ENCODE measurements at places on chromosomes 5 and 9.

DNA sequence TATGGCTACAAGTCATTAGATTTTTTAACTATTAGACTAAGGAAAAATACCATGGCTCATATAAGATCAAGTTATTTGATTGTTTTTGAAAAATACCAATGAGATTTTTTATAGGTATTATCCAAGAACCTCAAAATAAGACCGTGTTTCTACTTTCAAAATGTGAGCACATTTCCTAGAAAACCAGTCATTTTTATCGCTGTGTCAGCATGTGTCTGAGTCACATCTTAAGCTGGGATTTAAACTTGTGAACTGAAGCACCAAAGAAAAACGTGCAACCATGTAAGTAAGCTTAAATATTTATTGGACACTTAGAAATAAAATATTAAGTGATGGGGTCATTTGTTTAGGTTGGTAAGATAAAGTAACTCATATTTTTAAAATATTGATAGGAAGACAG, 1676.0 kb upstream of the NUDT12 start:
- DNase-seq: no peak

DNA sequence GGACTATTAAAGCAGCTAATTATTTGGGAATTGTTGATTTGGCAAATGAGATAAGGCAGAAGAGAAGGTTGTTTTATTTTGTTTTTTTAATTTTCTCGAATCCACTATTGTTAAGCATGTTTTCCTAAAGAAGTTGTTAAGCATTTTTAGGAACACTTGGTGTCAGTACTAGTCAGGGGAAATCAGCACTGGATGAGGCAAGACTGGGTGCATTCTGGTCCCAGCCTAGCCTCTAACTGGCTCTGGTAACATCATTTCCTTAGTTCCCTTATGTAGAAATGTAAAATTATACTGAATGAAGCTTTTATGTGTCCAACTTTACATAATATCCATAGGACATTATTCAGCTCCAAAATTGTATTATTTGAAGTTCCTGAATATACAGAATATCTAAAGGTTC, 196.1 kb downstream of the PCSK5 start:
- no peak for DNase-seq

DNA sequence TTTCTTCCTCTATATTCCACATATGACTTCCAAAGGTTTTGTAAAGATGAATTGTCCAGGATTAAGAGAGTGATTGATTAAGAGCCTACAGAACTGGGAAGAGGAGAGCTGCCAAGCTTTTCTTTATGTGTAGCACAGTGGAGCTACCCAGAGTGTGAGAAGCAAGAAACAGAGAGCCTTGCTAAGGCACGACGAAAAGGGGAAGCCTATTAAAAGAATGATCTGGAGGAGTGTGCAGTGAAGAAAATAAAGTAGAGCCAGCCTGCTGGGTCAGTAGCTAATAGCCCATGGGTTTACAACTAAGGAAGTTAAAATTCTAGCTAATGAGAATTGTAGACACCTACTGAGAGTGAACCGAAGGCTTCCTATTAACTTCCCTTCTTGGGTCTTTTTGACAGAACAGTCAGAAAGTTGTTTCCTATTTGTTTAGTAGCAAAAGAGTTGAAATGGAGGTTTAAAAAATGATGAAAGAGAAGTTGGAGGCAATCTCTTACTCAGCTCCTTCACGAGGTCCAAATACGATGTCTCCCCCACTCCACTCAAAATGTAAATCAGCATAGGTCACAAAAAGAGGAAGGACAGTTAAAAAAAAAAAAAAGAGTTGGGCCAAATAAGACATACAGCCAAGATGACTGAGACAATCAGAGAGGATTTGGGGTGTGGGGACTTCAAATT, 957 bp upstream of the PRR16 start:
- no peak for DNase-seq

GRCh38 chr9:124489222-124489621, 18.0 kb downstream of the NR5A1 start:
- no peak for DNase-seq

DNA sequence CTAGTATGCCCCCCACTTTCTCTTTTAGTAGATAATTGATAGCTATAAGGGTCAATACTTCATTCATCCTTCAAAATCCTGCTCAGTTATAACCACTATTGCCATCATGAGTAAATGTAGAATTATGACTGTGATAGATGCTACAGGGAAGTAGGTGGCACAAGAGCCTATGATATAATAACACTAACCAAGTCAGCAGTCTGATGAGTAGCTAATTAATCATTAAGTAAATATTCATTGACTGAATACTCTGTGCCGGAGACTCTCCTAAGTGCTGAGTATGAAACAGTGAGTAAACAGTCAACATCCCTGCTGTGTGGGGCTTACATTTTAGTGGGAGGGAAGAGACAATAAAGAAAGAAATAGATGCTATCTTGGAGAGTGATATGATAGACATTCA, 430.3 kb upstream of the ZNF462 start:
- no peak for DNase-seq

GRCh38 chr9:34203992-34204635, 25.3 kb downstream of the UBAP1 start:
- DNase-seq: no peak

DNA sequence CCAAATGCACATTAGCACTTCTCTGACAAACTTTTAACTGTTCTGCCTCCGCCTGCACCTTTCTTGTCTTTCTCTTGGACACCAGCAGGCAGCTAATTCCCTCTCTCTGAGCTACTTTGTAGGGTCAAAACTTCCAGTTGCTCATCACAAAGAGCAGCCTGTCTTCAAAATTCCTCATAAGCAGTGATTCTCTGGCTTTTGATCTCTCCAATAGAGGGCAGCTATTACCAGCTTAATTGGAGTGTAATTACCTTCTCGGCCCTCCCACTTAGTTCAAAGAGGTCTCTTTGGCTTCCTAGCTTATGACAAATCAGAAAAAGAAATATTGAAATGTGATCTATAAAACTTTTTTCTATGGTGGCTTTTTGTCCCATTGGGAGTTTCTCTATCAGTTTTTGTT, 43.6 kb upstream of the RAD23B start:
- DNase-seq: no peak

GRCh38 chr5:2102819-2103776, 220.4 kb upstream of the IRX4 start:
- no peak for DNase-seq

DNA sequence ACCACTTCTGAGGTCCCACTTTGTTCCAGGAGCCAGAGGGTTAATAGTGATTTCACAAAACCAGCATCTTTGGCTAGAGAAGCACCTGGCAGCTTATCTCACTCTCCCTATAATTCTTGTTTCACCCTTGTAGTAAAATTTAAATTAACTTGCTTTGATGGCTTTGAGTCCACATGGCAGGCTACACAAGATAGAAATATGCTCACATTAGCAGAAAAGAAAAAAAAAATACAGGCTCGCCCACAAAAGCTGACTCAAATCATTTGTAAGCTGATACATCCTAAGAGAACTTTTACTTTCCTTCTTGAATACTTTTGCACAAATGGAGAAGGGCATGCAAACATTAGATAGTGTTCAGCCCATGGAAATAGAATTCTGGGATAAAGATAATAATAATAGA, 36.2 kb downstream of the TNFSF15 start:
- no peak for DNase-seq

DNA sequence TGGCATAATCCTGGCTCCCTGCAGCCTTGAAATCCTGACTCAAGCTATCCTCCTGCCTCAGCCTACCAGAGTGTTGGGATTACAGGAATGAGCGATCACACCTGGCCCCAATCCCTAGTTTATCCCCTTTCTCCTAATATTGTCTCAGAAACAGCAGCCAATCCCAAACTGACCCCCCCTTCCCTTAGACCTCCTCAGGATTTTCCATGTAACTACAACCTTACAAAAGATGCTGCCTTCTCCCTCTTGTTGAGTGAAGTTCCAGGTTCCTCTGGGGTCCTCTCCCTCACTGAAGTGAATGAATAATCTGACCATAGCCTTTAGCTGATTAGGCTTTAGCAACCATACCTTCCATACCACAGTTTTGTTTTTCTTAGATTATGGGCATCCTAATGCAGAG, 25.9 kb upstream of the MSANTD3 start:
- DNase-seq: no peak

DNA sequence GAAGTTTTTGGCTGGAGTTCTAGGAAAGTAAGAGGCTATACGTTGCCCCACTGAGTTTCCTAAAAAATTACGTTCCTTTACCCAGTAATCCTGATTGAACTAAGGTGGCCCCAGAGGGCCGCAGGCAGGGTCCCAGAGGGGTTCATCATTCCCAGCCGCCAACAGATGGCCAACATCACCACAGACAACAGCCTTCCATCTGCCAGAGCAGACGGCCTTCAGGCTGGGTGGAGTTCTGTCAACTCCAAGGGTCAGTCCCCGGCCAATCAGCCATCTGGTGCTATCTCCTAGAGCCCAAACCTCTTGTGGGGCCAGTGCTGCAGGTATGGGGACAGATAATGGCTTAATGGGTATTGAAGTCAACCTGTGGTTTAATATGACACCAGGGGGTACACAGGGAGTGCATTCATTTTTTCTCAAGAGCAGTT, 30.4 kb downstream of the TBC1D2 start:
- no peak for DNase-seq

DNA sequence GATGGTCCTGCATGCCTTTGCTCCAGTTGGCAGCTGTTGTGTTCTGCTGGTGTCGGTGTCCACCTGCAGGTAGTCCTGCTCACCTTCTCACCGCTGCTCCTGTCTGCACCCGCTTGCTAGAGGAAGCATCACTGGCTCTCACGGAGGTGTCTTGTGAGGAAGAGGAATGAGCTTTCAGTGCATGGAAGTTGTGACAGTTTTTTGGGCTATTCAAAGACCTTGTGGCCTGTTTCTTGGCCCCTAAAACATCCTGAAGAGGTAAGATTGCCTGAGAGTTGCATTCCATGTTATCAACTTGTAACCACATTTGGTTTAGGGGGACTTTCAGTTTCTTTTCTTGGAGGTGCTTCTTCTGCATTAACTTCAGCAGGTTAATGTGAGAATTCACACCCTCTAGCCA, 85.6 kb downstream of the MACROH2A1 start:
- DNase-seq: no peak

DNA sequence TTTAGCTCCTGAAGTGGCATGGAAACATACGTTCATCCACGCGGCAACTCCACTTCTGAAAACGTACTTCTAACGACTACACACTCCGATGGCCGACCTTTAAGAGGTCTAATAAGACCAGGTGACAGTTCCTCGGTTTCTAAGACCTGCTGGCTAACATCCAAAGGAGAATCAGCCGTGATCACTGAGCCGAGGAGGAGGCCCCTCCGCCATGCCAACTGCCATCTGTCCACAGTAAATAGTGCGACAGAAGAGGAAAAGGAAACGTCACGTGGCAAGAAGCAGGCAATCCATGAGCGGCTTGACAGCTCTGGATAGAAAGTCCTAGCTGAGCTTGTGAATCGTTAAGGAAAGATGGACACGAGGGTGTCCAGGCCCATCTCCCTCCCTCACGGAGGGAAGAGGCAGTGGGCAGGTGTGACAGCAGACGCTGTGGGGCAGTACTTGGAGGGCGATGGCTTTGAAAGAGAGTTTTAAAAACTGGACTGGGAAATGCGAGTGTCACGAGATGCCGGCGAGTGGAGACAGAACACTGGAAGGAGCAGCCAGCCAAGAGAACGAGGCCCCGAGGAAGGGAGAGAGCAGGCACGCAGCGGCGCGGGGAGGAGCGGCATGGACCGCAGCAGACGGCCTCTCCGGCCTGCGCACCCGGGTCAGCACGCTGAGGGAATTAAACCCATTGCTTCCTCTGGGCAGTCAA, 66.7 kb upstream of the TBC1D9B start:
- DNase-seq: no peak

GRCh38 chr5:63959177-63959982, 2.9 kb downstream of the HTR1A start:
- no peak for DNase-seq

- no peak for DNase-seq
These were observed 223.2 kb upstream of the PANK3 start for GRCh38 chr5:168802337-168802736.

- no peak for DNase-seq
These were observed 161.4 kb downstream of the PAX5 start for GRCh38 chr9:36872641-36873040.

DNA sequence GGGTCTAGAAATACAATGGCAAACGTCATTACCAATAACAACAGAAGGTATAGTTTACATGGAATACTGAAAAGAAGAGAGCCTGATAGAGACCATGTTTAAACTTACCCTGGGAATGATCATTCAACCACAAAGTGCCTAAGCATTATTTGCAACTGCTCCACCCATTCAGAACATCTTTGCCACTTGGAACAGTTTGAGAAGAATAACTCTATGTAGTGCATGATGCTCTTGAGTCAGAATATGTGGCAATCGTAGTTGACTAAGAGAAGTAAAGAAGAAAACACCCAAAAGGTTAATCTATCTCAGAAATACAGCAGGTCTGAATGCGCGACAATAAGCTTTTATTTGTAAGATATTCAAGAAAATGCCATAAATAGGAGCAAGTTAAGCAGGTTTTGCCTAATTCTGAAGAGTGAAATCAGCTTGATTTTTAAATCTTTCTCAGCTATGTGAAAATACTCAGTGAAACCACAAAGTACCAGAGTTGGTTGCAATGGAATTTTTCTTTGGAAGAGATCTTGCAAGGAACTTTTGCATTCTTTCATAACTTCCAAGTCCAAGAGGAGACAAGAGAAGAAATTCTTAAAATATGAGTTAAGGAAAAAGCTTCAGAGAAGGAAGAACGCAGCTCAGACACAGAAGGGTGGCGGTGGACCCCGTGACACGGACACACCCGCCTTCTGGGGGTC, 64.3 kb downstream of the HABP4 start:
- no peak for DNase-seq

DNA sequence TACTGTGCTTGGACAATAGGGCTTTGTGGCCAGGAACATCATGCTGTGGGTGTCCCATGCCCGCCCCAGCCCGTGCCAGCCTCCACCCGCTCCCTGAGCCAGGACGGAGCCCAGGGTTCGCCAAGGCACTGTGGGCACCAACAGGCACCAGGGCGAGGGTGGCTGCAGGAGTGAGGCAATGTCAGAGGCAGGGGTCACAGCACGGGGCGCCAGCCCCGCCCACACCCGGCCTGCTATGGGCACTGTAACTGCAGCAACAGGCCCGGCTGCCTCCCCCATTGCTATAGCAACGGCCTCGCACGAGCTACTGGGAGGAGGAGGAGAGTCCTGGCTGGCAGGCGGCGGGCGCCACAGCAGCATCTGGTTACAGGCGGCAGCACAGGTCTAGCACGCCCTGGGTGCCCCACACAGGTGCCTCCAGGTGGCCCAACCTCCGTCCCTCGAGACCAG, 2.5 kb downstream of the ABCA2 start:
- DNase-seq: no peak

- DNase-seq: no peak
These were observed 31.4 kb downstream of the ANKRD33B start for GRCh38 chr5:10595293-10595671.

DNA sequence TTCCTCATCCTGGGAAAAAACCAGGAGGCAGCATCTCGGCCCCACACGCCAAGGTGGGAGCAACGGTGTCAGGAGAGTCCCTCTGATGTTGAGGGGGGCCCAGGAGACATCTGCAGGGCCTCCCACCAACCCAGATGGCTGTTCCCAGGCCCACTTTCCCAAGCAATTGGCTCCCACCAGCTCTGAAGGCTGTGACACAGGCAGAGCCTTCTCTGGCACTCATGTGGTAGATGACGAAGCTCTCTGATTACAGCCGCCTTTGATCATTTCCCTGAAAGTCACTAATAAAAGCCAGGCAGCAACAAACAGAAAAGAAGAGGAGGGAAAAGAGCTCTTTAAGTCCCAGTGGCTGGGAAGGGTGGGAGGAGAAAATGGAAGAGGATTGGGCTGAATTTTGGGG, 226.5 kb downstream of the CDK5RAP2 start:
- no peak for DNase-seq

GRCh38 chr5:68373050-68373449, 157.5 kb downstream of the PIK3R1 start:
- DNase-seq: no peak
